ENCODE measurements at places on chromosomes 7 and 10.

DNA sequence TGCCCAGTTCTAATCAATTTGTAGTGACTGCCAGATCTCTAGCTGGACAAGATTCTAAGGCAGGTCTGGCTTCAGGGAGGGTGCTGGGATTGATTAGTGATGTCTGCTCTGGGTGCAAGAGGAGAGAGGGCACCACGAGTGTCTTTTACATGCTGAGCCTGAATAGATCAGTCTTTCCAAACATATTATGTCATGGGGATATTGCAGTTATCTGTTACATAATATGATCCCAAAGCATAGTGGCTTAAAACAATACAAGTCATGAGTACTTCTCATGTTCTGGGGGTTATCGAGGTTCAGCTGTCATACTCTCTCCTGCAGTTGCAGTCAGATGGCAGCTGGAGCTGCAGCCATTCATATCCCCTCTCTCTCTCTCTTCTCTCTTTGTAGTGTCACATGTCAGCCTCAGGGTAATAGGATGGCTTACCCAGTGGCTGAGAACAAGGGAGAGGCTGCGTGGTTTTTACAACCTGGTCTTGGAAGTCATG, 26.0 kb downstream of the SLC29A3 start:
- DNase-seq = no peak

DNA sequence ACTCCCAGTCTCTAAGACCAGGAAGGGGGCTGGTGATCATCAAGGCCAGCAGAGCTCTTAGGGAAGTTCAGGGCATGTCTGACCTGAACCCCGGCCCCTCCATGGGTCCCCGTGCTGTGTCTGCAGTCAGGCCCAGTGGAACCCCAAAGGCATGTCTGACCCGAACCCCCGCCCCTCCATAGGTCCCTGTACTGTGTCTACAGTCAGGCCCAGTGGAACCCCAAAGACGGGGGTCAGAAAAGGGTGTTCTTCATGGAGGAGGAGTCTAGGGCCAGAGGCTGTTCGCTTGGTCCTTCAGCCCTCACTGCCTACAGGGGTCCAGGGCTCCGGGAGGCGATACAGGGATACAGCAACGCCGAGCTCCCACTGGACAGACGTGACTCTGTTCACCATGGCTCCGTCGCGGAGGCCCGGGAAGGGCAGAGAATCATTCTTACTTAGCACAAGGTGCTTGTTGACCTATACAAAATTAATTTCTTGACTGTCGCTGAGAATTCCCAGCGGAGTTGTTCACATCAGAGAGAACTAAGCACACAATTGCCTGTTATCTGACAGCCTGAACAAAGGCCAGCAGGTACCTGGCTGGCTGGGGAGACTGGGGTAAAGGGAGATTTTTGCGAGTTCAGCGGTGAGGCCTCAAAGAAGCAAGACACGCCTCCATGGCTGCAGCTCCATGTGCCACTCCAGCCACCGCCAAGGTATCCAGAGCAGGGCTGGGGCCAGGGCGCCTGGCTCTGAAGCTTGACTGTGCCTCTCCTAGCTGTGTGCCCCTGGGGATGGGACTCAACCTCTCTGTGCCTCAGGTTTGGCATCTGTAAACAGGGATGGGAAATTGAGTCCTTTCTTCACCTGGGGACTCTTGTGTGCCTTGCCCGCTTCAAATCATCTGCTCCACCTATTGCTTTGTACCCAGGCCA, 26.8 kb downstream of the EN2 start:
- no peak for DNase-seq

GRCh38 chr10:133465191-133465949, 11.6 kb downstream of the SCART1 start:
- no peak for DNase-seq

DNA sequence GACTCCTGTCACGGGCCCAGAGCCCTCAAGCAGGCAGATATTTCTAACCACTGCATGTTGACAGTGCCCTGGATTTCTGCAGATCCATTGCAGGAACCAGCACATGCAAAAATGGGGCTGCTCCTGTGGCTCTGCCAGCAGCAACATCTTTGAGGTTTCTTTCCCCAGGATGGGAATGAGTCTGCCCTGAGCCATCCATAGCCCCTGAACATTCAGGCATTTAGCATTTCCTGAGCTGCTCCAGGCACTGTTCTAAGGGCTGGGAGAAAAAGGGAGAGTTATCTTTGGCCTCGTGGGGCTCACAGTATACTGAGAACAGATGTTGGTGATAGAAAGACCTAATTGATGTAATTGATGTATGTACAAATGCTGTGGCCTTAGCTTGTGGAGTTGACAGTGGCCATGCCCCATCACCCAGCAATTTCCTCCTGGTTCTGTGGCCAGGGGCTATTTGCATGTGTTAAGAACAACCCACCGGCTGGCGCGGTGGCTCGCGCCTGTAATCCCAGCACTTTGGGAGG, 66.0 kb upstream of the LRRC4 start:
- no peak for DNase-seq

DNA sequence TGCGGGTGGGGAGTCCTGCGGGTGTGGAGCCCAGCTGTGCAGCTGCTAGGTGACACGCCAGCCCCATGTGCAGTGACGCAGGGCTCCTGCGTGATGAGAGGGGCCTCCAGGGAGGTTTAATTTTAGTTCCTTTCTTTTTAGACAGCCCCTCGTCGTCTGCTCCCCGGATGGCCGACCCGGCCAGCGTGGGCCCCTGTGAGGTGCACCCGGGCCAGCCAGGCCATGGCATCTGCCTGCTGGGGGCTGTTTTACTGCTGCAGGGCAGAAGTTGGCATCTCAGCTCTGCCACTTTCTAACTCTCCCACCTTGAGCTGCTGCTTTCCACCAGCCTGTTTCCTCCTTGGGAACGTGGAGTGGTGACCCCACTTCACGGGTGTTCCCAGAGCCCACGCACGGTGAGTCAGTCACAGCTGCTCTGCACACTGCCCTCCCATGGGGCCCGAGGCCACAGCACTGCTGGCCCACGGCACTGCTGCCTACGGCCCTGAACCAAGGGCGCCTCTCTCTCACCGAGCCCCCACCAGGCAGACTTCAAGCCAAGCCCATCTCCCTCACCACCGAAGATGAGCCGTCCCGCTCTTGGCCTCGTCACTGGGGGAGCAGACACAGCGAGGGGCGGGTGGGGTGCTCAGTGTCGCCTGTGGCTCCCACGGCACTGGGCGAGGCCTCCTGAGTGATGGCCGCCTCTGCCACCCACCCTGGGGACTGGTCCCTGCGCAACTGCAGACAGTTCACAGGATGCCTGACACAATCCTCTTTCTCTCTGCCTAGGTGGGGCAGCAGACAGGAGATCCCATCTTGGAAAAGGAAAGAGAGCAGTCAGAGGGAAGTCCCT, 21.3 kb downstream of the CYP2W1 start:
- DNase-seq = no peak

DNA sequence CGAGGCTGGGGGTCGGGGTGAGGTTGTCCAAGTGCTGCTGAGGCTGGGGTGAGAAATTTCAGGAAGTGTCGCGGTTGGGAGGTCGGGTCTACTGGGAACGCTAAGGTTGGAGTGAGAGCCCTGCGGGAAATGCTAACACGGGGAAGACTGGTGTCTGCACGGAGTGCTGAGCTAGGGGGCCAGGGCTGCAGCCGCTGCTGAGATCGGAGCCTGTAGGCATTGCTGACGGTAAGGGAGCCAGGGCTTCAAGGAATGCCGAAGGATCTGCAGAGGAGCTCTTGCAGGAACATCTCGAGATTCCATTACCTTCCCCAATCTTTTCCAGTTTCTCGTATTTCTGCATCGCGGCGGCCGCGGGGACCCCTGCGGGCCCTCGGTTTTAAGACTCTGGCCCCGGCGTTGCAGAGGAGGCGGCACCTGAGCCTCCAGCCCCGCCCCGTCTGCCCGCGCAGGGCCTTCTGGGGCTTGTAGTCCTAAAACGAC, at the start of gene CDK5:
Gene CDK5 (minus strand): TSS at position 392 of the 483 bp plus-strand sequence. CDS start 49 bp downstream, at position 343.
- DNase-seq = no peak

GRCh38 chr10:19491166-19491565, 325.1 kb upstream of the PLXDC2 start:
- no peak for DNase-seq

DNA sequence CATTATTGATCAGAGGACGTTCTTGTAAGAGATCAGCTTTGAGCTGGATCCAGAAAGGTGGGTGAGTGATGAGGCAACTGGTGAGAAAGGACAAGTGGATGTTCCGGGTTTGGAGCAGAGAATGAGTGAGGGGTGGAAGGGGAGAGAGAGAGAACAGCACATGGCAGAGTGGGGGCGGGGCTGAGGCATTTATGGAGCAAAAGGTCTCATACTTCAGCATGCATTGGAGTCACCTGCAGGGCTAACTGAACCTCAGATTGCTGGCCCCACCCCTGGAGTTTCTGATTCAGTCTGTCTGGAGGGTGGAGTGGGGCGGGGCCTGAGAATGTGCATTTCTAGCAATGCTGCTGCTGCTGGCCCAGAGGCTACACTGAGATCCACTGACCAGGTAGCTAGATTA, 71.2 kb downstream of the GOLGA7B start:
- no peak for DNase-seq

- DNase-seq = no peak
These were observed 2.7 kb downstream of the NOS3 start for GRCh38 chr7:150993511-150993910.

DNA sequence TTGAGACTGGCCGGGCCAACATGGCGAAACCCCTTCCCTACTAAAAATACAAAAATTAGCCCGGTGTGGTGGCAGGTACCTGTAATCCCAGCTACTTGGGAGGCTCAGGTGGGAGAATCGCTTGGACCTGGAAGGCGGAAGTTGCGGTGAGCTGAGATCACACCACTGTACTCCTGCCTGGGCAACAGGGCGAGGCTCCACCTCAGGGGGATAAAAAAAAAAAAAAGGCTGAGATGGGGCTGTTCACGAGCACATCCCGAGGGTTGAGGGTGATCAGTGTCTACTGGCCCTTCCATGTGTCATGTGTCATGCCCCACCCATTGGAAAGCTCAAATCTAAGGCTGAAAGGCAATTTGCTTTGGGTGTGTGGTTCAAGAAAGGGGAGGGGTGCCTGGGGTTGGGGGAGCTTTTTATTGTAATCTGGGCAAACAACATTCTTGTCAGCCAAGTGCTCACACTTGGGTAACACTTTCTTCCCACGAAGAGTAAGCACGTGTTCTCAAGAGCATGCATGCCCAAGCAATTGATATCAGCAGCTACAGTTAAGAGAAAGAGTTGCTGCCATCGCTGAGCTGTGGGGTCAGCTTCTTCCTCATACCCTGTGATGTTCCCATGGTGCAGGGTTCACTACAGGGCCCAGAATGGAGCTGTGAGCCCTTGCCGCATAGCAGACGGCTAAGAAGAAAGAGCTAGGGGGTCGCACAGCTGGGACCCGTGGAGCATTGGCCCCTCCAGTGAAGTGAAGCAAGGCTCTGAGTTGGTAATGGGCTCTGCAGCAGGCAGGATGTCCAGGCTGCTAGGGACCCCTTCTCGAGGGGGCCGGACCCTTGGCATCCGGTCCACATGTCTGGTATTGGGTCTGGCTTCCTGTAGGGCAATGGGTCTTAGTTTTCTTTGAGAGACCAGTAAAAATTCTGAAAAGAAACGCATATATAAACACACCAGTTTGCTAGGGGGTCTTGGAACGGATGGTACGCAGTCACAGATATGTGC, 9.9 kb upstream of the ACSL5 start:
- DNase-seq = no peak

GRCh38 chr7:40482845-40483244, 348.0 kb downstream of the SUGCT start:
- no peak for DNase-seq

DNA sequence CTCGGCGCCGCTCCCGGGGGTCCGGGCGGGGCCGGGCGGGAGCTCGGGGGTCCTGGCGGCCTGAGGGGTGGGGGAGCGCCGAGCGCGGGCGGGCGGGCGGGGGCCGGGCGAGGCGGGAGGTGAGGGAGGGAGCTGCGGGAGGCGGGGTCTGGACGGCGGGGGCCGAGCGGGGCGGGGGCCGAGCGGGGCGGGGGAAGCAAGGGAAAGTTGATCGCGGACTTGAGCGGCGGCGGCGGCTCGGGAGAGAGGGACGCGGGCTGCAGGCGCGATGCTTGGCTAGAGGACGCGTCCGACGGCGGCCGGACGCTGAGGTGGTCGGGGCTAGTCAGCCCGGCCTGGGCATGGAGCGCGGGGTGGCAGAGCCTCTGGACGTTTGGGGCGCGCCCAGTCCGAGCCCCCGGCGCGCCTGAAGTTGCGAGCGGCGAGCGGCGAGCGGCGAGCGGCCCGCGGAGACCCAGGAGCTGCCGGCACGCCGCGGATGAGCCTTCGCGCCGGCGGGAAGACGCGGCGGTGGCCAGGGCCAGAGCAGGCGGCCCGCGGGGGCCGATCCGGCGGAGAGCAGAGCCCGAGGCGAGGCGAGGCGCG, at the start of gene CDH23:
Gene CDH23 (plus strand): TSS at position 210 of the 585 bp plus-strand sequence. CDS start 42,912 bp downstream, outside the sequence.
- DNase-seq = peak; percentile 74

DNA sequence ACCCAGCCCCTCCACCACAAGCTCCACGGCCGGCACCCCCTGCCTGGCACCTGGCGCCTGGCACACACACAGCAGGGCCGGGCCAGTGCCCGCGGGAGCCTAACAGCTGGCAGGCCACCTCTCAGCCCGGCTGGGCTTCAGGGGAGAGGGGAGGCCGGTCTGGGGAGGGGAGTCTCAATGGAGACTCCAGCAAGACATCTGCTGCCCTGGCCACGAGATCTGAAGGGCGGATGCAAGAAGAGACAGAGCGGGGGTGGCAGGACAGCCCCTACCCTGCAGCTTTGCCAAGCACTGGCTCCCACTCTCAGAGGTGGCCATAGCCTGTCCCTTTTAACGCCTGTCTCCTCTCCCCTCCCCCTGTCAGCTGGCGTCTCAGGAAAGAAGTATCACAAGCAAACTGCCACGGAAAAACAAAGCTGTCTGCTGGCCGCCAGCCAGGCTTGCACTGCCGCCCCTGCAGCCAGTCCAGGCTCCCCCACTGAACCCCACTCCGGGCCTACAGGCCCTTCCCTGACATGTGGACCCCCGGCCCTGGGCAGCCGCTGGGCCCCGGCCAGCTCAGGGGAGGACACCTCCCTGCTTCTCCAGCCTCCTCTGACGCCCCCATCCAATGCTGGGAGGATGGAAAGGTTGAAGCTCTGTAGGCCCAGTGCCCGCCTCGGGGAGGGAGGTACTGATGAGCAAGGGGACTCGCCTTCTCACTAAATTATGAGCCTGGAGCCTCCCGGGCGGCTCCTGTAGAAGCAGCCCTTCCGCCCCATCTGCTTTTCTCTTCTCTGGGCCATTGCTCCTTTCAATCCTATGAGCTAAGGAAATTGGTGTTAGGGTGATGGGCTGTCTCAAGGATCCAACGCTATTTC, 178.4 kb downstream of the ARHGAP12 start:
- DNase-seq = peak; percentile 87
